ENCODE measurements at places on chromosomes 4 and X.

GRCh38 chr4:102687373-102687981 is 73.3 kb downstream of the MANBA start:
- DNase-seq = no peak

- DNase-seq = no peak
Observed at GRCh38 chr4:108166038-108166437, 2.7 kb downstream of the LEF1 start.

DNA sequence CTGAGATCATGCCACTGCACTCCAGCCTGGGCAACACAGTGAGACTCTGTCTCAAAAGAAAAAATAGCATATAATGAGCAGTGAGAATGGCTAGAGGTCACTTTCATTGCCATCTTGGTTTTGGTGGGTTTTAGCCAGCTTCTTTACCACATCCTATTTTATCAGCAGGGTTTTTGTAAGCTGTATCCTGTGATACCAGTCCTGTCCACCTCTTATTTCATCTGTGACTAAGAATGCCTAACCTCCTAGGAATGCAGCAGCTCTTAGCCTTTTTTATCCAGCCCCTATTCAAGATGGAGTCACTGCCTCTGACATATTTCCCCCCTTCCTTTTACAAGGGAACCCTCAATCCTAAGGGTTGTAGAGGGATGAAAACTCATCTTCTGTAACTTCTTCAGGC is 26.1 kb upstream of the IGFBP7 start:
- DNase-seq = no peak

DNA sequence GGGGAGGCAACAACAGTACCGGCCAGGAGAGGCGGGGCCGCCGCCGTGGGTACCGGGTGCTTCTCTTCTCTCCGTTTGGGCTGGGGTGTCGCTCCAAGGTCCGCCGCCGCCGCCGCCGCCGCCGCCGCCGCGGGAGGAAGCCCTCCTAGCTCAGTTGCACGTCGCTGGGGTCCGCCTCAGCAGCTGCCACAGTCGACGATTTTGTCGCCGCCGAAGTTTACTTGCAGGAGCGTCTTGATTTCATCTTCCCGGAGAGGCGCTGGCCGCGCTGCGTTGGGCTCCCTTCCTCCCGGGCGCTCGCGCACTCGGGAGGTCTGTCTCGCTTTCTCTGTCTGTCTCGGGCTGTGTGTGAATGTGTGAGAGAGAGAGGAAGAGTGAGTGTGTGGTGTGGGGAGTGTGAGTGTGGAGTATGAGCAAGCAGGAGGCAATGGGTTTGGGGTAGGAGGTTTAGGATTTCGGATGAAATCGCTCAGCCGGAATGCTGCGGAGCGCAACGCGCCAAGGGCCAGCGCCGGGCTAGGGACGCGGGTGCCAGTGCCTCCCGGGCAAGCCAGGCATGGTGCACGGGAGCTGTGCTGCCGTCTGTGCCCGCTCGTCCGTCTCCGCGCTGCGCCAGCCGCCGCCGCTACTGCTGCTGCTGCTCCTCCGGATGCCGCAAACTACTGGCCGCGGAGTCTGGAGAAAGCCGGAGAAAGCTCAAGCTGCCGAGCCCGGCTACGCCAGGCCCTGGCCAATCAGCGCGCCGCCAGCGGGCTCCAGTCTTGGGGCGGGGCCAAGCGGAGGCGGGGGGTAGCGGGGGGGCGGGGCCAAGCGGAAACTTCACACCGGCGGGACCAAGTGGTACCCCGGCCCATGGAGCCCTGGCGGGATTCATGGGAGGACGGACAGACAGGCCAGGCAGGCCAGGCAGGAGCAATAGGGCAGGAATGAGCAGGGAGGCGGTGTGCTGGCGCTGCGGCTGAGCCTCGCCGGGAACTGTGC is at the start of gene PCDH19:
PCDH19 (minus strand) TSS at position 664 of the 981 bp plus-strand sequence. CDS start 1,676 bp downstream, outside the sequence.
- DNase-seq = peak; percentile 6

GRCh38 chrX:120350450-120351138 is 11.3 kb upstream of the ATP1B4 start:
- DNase-seq = no peak

GRCh38 chr4:102295153-102295862 is 50.0 kb downstream of the SLC39A8 start:
- no peak for DNase-seq

DNA sequence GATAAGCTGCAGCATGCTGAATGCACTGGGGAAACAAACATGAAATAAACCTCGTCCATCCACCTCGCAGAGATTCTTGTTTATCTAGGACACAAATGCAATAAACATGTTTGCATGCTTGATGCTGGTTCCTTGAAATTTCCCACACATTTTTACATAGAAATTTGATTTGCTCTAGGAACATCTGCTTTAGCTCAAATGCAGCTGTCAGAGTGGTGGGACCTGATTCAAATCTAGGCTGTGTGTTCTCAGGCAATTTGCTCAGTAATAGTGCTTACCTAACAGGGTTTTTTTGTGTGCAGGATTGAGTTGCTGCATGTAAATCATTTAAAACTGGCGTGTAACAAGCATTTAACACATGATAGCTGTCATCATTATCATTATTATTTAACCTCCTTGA is 293.1 kb downstream of the QDPR start:
- no peak for DNase-seq

DNA sequence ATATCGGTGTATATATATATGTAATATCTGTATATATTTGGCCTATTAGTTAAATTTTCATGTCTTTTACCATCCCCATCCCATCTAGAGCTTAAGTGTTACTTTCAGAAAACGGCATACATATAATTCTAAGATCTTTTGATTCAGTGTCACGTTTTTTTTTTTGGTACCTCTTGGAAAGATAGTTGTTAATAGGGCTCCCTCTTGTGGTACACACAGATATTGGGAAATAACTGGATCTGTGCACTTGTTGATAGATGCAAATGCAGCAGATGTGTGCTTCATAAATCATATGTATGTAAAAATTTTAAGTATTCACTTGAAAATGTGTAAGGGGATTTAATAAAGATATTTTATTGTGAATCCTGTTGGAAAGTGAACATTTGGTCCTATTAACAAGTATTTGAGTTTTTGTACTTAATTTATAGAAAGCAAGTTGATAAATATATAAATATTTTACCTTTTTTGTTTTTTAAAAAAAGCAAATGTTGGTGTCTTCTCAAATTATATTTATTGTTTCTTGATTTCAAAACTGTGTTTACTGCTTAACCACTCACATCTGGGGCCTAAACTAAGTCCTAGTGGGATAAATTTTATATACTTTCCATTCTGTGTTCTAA is 74.7 kb downstream of the PAQR3 start:
- DNase-seq = peak; percentile 90

GRCh38 chr4:168150420-168151050 is 58.2 kb downstream of the ANXA10 start:
- DNase-seq = no peak

DNA sequence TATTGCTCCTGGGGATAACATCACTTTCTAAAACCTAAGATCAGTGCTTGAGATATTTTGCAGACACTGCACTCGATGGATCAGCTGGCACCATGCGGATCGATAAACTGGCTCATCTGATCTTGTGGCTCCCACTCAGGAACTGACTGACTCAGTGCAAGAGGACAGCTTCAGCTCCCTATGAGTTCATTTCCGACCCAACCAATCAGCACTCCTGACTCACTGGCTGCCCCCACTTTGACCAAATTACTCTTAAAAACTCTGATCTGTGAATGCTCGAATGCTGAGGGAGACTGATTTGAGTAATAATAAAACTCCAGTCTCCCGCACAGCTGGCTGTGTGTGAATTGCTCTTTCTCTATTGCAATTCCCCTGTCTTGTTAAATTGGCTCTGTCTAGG is 110.1 kb downstream of the ANAPC4 start:
- DNase-seq = no peak

GRCh38 chr4:127364911-127365310 is 267.8 kb upstream of the INTU start:
- no peak for DNase-seq

- no peak for DNase-seq
Observed at GRCh38 chr4:74338792-74339333, 26.1 kb upstream of the EREG start.

- peak; percentile 30 for DNase-seq
Observed at GRCh38 chr4:145041378-145041777, 56.6 kb downstream of the ANAPC10 start.

DNA sequence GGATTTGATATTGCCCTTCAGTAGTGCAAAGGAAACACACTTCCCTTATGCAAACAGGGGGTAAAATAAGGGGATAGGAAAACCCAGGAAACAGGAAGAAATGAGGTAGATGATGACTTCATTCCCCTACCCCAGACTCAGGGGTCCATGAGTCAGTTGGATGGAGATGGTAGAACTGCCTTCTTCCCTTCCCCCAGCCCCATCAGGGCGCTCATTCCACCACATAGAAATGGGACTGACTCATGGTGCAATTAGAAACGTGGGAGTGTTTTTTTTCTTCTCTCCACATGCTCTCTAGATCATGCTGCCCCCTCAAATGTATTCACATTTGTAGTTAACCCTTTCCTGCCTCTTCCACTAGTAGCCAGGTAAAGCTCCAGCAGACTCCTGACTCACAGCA is 23.1 kb upstream of the ARMCX2 start:
- DNase-seq = no peak

DNA sequence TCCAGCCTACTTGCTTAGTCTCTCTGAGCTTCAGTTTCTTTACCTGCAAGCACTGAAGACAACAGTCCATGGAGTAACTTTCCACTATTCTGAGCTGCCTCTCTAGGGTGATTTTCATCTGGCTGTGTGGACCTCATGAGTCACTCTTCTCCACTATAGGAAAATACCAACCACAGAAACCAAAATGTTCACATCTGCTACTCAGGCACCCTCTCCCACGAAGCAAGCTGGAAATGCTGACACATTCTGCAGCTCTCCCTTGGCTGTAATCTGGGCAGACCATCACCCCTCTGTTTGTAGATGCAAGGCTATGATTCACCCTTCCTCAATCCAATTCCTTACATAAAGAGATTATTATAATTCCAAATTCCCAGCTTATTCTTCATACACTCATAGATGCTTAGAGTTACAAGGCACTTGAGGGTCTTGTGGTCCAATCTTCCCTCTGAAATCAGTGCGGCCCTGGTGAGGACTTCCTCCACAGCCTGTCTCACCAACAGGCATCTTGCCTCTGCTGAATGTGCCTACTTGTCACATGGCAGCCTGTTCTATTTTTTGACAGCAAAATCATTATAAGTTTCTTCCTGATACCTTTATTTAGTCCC is 97.0 kb upstream of the LNX1 start:
- peak; percentile 47 for DNase-seq

DNA sequence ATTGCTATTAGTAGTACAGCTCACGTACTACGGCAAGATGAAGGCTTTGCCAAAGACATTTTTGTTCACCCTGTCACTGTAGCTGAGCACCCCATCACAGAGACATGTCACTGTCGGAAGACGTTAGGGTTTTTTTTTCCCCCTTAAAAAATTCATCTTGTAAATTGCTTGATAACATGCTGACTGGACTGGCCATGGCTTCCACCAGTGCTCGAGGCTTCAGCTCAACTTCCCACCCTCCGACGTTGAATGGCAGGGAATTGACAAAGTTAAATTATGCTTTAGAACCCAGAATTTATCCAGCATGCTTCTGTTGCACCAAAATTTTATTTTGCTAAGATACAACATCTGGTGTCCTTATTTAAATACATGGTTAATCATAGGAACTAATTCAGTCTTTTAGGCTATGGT is 707 bp upstream of the OTUD4 start:
- DNase-seq = no peak

- no peak for DNase-seq
Observed at GRCh38 chrX:96435378-96436035, 249.1 kb upstream of the DIAPH2 start.

DNA sequence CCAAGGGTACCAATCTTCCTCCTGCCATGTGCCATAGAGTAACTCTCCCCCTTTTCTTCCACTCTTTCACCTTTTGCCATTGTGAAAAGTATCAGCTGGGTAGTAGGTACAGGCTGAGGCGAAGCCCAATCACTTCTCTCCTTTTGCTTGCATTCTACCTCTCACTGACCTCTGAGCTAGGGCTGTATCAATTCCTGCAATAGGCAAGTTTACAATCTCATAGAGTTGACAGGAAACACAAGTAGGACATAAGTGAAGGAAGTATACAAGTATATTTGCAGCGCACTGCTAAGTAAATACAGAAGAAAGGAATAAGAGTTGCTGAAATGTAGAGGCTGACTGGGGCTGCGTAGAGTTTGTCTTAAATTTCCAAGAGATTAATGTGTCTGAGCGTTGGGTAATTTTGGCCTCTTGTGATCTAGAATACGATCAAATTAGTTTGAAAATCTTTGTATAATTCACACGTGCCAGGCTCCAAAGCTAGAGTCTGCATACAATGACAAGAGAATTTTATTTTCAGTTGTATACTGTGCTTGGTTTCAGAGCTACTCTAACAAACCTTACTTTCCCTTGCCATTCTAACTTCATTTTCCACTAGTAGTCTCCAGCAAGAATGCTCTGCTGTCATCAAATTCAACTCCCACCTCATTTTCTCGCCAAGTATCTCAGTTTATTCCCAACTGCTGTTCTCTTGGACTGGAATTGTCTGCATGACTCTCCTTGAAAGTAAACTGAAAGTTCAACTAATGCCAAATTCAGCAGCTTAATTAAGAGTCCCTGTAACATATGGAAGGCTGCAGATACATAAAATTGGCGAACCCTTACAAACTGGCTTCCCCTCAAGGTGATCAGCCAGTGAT is 90.3 kb downstream of the ATP11C start:
- DNase-seq = no peak

DNA sequence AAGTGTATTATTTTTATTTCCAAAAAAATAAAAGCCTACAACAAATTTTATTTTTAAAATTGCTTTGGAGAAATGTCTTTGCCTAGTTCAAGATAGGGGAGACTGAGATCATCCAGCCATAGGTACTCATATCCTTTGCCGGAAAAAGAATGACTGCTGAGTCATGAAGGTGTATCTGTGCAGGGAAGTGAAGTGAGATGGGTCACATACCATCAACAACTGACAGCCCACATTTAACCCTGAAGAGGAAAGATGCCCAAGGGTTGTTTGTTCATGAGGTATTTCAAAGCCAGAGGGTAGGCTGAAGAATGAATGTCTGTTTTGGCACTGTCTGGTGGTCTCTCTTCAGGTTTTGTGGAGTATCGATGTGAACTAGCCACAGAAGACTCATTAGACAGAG is 106.7 kb upstream of the TTC29 start:
- DNase-seq = no peak

- DNase-seq = no peak
Observed at GRCh38 chr4:8374851-8375649, 65.5 kb downstream of the ACOX3 start.

GRCh38 chr4:4247696-4248028 is 361 bp downstream of the TMEM128 start:
- no peak for DNase-seq

- DNase-seq = no peak
Observed at GRCh38 chrX:109643687-109644086, 18.7 kb upstream of the KCNE5 start.

DNA sequence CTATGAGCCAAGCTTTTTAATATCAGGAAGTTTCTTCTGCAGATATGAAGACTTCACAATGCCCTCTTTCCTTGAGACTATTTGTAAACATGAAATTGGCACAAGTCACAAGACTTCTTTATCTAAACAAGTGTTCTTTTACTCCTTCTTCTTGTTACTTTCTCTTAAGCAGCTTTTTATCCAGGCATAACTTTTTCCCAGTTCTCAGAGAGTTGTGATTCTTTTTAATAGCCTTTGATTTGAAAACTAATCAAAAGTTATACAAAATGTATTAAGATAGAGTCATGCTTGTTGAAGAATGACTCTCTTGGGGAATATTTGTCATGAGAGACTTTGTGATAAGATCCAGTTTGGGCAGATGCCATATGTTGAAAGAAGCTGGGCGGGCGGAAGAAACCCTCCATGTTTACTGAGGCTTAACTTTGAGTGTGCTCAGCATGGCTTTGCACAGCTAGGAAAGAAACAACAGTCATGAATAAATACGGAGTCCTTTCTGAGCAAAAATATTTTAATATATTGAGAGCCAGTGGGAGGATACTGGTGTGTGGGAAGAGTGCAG is 39.3 kb downstream of the SYTL5 start:
- no peak for DNase-seq

All from KBM-7 (cell line).